ENCODE measurements at places on chromosomes 6 and 20. TPM values are rescaled to one million over a fixed set of nuclear protein-coding genes. Genes with fewer than 3 reads are reported as not detected.

DNA sequence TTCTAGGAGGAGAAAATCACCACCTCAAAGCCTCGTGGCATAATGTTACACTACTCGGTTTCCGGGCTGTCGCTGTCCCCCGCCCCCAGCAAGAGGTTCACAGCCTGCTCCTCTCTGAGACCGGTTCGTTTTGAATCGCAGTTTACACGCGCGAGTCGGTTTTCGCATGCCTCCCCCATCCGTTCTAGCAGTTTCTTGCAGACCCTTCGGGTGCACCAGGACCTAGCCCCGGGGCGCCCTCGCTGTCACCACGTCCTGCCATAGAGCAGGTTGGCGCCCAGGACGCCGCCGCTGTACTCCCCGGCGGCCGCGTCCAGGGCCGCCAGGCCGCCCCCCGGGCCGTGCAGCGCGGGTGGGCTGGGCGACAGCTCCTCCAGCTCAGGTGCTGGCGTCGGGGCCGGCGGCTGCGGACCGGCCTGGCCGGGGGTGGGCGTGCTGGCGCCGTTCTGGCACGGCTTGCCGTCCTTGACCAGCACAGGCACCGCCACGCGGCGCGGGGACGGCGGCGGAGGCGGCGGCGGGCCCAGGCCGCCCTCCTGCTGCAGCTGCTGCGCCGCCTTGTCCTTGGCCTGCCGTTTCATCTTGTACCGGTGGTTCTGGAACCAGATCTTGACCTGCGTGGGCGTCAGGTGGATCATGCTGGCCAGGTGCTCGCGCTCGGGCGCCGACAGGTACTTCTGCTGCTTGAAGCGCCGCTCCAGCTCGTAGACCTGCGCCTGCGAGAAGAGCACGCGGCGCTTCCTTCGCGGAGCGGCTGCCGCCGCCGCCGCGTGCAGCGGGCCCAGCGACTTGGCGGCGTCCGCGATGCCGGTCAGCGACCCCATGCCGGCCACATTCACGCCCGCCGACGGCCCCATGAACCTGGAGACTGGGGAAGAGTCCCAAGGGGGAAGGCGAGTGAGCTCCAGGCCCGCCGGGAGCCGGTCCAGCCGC, 1.4 kb downstream of the NKX2-4 start:
- peaks cover 100% of the 10 kb centered on the region for H3K27me3 ChIP-seq
- H3K27ac ChIP-seq = no peak overlapping the region
- H3K4me3 ChIP-seq = peak overlapping the region; percentile 29
- H3K36me3 ChIP-seq = no peaks in the 10 kb centered on the region
- DNase-seq = peak; percentile 64
- H3K4me1 ChIP-seq = peaks cover 13% of the 10 kb centered on the region

- no peak overlapping the region for H3K4me3 ChIP-seq
- peaks cover 7% of the 10 kb centered on the region for H3K27me3 ChIP-seq
- peaks cover 20% of the 10 kb centered on the region for H3K4me1 ChIP-seq
- no peak for DNase-seq
- no peak overlapping the region for H3K27ac ChIP-seq
- no peaks in the 10 kb centered on the region for H3K36me3 ChIP-seq
These were observed 101.5 kb downstream of the SYCP2 start for GRCh38 chr20:59831916-59832270.

HSPA12B gene
- 0.71 TPM for total RNA-seq

OR2H1 gene
- not detected for total RNA-seq
